ENCODE measurements at places on chromosomes 6 and 20. TPM values are rescaled to one million over a fixed set of nuclear protein-coding genes. Genes with fewer than 3 reads are reported as not detected.

DNA sequence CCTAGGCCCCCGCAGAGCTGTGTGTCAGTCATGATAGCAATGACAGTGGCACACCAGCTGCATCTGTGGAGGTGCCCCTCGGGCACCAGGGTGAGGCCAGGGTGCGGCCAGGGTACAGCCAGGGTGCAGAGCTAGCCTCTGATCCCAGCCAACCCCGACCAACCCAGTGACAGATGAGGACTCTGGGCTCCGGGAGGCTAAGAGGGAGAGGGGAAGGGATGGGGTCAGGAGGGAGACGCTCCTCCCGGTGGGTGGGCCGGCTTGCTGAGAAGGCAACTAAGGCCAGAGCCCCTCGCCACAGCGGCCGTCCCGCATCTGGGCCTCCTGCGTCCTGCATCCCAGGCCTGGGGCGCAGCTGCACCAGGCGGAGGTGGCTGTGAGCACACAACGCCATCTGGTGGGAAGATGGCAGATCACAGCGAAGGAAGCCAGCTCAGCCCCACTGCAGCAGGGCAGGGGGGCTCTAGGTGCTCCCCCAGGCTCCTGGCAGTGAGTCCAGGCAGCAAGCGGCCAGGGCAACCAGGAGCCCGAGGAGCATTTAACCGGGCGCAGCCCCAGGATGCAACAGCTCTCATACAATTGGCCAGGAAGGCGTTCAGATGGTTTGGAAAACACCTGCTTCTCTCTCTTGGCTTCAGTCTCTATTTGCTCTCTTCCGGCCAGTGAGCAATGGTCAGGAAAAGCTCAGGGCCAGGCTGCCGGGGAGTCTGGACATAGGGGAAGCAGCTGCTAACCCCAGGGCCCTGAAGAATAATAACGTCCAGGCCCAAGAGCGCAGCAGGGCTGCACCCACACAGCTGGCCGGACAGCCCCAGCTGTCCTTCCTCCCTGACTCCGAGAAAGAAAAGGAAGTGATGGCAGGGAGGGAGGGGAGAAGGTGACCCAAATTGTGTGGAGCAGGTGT, 169.4 kb downstream of the TAF4 start:
- H3K4me3 ChIP-seq, result no peak overlapping the region
- no peaks in the 10 kb centered on the region for H3K4me1 ChIP-seq
- no peaks in the 10 kb centered on the region for H3K36me3 ChIP-seq
- H3K27ac ChIP-seq, result no peak overlapping the region

- H3K27me3 ChIP-seq, result no peaks in the 10 kb centered on the region
- no peak overlapping the region for H3K4me3 ChIP-seq
- H3K36me3 ChIP-seq, result no peaks in the 10 kb centered on the region
- no peak overlapping the region for H3K27ac ChIP-seq
These were observed 26.7 kb downstream of the PKIG start for GRCh38 chr20:44609006-44609515.

Gene RUNX2
- total RNA-seq, result 0.98 TPM

- no peaks in the 10 kb centered on the region for H3K36me3 ChIP-seq
- H3K4me3 ChIP-seq, result no peak overlapping the region
- H3K27me3 ChIP-seq, result no peaks in the 10 kb centered on the region
These were observed 150.4 kb upstream of the HMGN3 start for GRCh38 chr6:79384845-79385244.

Gene LKAAEAR1
- total RNA-seq, result not detected

Gene STMN3
- 50.2 TPM for total RNA-seq

Gene RHAG
- 327 TPM for total RNA-seq

Gene RAET1E
- not detected for total RNA-seq

GRCh38 chr20:45934046-45934585, 367 bp upstream of the PCIF1 start:
- peaks cover 26% of the 10 kb centered on the region for H3K4me1 ChIP-seq
- no peaks in the 10 kb centered on the region for H3K27me3 ChIP-seq
- peak overlapping the region; percentile 99 for H3K4me3 ChIP-seq
- DNase-seq, result no peak
- peaks cover 21% of the 10 kb centered on the region for H3K36me3 ChIP-seq

- no peaks in the 10 kb centered on the region for H3K27me3 ChIP-seq
- no peaks in the 10 kb centered on the region for H3K36me3 ChIP-seq
- H3K4me1 ChIP-seq, result no peaks in the 10 kb centered on the region
- no peak overlapping the region for H3K4me3 ChIP-seq
- no peak overlapping the region for H3K27ac ChIP-seq
These were observed 35.6 kb upstream of the NFATC2 start for GRCh38 chr20:51578145-51578459.

GRCh38 chr6:96841345-96841744, 4.1 kb upstream of the GPR63 start:
- no peak overlapping the region for H3K4me3 ChIP-seq
- no peak for DNase-seq
- H3K27me3 ChIP-seq, result no peaks in the 10 kb centered on the region
- H3K27ac ChIP-seq, result no peak overlapping the region
- no peaks in the 10 kb centered on the region for H3K36me3 ChIP-seq

- no peaks in the 10 kb centered on the region for H3K36me3 ChIP-seq
- H3K27me3 ChIP-seq, result no peaks in the 10 kb centered on the region
- peaks cover 21% of the 10 kb centered on the region for H3K4me1 ChIP-seq
- no peak for DNase-seq
- no peak overlapping the region for H3K4me3 ChIP-seq
These were observed 19.1 kb downstream of the SPATA2 start for GRCh38 chr20:49896204-49896603.
